HAP-1 (cell line): ENCODE measurements at places on chromosomes 6 and 20.
A peak's percentile ranks its signal among the peaks of the same experiment; 100 is the strongest.

GRCh38 chr6:29617782-29618554 lies 15.0 kb downstream of the GABBR1 start:
- no peak for DNase-seq

DNA sequence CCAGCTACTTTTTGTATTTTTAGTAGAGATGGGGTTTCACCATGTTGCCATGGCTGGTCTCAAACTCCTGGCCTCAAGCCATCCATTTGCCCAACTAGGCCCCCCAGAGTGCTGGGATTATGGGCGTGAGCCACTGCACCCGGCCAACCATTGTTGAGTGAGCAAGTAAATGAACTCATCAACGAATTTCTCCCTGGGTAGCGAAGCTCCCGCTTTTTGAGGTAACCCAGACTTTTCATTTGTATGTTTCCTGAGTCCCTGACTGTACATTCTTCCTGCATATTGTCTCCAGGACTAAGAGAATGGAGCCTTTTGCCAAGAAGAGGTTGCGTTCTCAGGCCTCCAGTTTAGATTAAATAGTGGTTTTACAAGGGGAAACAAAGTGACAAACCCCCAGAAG lies 36.4 kb downstream of the RIPOR3 start:
- no peak for DNase-seq

GRCh38 chr6:37516076-37516919 lies 16.6 kb upstream of the CCDC167 start:
- DNase-seq: peak; percentile 87

- no peak for DNase-seq
These were observed 135.9 kb upstream of the SOX4 start for GRCh38 chr6:21457647-21458046.

- DNase-seq: no peak
These were observed 9.3 kb upstream of the SIRPB2 start for GRCh38 chr20:1500496-1500895.

GRCh38 chr6:109628158-109629000 lies 62.6 kb downstream of the AK9 start:
- no peak for DNase-seq

DNA sequence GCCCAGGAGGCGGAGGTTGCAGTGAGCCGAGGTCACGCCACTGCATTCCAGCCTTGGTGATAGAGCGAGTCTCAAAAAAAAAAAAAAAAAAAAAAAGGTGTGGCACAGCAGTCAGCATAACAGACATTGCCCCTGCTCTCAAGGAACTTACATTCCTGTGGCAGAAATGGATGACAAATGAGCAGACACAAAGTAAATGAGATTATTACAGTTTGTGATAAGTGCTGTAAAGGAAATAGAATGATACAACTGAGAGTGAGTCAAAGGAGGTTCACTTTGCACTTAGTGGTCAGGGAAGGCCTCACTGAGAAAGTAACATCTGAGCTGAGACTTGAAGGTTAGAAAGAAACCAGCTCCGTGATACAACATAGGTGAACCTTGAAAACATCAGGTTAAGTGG lies 36.4 kb downstream of the CEP250 start:
- no peak for DNase-seq

DNA sequence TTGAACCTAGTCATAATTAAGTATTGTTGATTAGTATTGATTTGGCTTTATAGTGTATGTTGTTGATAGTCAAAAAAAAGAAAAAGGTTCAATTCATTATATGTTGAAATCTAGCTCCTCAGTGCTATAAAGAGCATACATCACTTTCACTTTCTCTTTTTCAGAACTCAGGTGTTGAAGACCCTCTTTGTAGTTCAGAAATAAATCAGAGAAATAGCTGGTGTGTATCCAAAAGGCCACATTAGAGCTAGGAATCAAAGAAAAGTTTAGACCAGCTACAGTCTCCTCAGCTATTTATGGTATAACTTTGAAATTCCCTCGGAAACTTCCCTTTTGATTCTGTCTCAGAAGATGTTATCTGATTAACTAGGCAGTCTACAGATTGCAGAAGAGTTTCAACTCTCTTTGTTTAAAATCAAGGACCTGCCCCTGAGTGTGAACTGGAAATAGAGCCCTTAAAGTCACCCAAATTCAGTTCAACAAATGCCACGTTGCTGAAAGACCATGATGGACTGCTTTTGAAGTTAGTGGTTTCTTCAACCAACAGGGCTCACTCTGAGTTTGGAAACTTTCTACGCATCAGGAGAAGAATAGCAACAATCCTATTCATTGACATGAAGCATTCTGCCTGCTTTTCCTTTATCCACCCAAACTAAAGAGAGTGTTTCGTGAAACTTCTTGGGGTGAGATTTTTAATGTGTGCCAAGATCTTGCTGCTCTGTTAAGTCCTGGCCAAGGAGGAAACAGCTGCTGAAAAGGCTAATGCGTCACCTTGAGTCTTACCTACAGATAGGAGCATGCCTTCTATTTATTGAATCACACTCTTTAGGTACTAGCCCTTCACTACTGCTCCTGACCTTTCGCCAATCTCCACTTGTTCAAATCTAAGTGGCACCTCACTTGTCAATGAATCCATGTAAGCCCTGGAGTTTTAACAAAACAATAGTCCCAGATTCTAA lies 111.7 kb downstream of the TNFRSF21 start:
- no peak for DNase-seq

- no peak for DNase-seq
These were observed 47.3 kb downstream of the SASH1 start for GRCh38 chr6:148389917-148390316.

DNA sequence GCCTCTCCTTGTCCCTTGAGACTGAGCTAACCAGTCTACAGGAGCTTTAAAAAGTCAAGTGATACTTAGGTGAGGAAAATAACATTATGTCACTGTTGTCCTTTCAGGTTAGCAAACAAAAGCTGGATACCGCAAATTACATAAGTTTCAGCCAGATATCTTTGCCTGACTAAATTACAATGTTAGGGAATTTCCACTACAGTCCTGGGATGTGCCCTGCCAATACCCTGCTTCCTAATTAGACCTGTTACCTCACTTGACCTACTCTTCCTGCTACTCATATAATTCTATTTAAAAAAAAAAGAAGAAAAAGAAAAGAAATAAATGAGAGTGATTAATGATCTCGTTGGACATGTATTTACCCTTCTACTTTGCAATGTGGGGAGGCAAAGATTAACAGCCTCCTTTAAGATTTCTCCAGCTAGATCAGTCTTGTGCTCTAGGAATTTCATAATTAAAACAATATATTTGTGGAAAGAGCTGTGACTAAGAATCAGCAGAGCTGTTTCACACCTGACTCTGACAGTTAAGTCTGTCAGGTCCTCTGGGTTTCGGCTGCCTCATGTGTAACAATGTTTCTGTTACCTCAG lies 318.9 kb downstream of the HDGFL1 start:
- no peak for DNase-seq

GRCh38 chr6:8855411-8855810 lies 420.1 kb upstream of the SLC35B3 start:
- DNase-seq: no peak

- no peak for DNase-seq
These were observed 10.4 kb upstream of the EIF2S2 start for GRCh38 chr20:34122274-34122980.

GRCh38 chr6:144500892-144501291 lies 215.8 kb downstream of the UTRN start:
- DNase-seq: no peak

DNA sequence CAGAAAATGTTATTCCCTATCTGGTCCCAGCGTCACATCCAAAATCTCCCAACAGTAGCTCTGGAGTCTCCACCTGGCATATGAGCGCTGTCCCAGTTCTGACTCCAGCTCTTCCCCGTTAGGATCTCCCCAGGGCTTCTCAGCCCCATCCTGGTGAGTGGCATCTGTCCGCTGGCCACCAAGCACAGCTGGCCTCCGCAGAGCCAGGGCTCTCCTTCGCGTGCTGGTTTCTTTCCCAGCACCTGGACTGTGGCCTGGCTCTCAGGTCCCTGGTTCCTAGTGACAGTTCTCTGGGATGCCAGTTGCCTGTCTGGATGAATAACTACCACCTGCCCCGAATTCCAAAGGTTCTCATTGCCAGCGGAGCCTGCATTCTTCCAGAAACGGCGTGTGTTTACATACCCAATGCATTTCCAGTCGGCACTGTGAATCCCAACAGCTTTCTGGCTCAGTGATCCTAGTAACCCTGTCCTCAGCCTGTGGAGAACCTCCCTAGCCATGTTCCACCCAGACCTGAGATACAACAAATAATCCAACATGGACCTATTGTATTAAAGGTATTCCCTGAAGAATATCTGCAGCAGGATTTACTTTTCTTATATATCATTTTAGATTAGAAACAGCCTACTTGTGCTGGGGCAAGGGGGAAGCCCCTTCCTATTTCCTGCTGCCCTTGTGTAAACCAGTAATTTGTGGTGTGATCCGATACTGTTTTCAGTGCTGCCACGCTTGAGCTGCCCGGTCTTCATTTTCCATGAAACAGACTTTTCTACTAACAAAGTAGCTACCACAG lies 69.9 kb upstream of the PDE10A start:
- DNase-seq: no peak

DNA sequence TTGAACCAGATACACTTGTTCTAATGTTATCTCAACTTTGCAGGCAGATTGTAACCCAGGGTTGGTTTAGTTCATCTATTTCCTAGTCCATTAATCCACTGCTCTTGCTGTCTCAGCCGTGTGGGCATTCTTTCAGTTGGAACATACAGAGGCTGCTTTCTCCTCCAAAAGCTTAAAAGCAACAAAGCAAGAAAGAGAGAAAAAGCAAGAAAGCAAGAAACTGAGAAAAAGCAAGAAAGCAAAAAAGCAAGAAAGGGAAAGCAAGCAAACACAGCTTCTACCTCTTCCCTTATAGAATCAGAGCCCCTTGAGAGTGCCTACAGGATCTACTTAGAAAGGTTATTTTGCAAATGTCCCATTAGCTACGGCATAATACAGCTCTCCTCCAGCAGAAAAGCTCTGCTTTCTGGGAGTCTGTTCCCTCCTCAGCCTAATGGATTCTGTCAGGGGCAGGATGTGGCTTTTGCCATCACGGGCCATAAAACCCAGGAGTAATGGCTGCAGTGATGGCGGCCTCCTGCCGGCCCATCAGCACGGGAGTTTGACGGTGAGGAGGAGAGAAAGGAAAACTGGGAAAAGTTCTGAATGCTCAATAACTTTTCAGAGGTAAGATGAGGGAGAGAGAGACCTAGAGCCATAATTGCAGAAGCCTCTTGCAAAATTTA lies 156.8 kb upstream of the JARID2 start:
- no peak for DNase-seq

GRCh38 chr6:2798586-2799134 lies 33.5 kb downstream of the WRNIP1 start:
- peak; percentile 16 for DNase-seq

DNA sequence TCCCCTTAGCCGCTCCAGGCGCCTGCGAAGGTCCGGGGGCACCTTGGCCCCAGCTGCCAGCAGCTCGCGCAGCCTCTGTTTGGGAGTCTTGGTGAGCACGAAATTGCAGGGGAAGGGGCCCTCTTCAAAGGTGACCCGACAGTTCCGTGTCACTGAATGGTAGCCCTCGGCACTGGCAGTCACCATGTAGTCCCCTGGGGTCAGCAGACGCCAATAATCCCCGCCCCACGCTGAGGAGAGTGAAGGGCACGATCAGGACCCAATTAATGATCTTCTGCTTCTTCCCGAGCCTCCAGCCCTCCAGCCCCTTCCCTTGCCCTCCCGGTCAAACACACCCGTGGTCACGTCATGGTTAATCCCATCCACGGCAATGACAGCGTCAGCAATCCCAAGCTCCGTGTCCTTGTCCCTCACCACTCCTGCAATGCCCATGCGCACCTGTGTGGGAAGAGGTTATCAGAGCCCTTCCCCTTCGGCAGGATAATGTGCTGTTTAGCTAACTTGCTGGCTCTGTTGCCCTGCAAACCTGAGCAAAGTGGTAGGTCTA lies 6.2 kb downstream of the CPXM1 start:
- DNase-seq: no peak

DNA sequence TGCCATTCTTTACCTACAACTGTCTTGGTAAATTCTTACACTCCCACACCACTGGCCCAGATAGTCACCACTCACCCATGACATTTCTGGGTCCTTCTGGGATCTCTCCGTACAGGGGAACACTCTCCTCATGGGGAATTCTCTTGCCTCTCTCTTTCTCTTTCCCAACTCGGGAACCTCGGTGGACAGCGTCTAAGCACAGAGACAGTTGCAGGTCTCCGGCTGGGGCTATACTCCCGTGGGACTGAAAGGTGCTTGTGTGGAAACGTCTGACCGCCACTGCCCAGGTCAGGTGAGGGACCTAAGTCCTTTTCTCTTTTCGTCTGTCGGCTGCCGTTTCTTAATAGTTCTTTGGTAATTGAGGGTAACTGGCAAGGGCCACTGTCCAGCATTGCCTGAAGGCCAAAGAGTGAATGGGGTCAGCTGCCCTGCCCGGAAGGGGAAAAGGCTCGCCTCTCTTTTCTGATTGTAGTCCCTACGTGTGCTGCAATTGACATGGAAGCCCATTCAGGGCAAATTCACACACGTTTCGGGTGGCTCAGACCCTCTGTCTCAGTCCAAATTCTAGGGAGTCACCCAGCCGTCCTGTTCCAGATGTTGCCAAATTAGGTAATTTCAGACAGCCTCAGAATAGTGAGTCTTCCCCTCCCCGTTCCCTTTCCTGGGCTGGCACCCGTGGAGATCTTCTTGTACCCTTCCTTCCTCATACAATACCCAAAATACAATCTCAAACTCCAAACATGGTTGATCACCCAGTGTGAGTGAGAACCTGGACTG lies 31.2 kb upstream of the RIPK1 start:
- no peak for DNase-seq

DNA sequence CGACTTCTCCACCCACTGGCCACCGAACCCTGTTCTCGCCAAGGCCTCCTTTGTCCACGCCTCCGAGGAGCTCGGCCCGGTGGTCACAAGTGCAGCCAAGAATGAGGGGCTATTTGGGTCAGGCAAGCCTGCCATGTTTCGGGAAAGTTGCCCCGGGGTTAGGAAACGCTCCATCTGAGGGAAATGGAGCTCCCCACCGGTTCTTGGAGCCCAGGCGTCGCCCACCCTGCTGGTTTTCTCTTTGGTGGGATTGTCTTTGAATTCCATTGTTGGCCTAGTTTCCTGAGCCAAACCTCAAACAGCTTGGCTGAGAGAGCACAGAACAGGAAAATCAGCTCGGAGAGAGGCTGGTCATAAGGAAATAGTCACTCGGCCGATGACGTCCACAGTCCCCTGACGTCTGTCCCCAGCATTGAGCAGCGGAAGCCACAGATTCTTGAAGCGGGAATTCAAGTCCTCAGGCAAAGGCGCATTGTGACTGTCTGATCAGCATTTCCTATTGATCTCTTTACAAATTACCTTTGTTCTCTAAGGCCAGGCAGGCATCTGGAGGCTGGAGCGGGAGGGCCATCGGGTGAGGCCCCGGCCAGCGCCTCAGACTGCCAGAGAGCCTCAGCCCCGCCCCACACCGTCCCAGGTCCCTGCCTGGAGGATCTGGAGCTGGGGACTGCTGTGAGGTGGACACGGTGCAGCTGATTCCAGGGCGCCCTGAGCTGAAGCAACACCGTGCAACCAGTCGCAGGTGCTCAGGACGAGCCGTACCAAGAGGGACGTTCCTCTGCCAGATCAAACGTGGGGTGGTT lies 138.6 kb downstream of the DLL1 start:
- no peak for DNase-seq

DNA sequence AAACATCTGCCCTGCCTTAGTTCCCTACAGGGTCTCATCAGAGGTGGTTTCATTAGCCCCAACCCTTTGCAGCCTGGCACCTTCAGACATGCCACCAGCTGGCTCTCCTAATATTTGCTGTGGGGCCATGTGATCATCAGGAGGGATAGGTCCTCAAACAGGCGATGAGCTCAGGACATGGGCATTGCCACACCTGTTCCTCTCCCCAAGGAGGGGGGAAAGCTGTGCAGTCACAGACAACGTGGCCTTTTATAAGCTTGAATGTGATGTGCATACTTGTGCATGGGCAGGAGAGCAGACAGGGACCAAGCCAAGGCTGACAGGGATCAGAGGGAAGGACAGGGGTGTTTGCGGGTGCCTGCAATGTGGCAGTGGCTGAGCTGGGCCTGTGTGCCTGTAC lies 78.8 kb upstream of the ZNFX1 start:
- no peak for DNase-seq
